Cardiac fibroblast (primary cell): ENCODE measurements at places on chromosomes 6 and 20.

DNA sequence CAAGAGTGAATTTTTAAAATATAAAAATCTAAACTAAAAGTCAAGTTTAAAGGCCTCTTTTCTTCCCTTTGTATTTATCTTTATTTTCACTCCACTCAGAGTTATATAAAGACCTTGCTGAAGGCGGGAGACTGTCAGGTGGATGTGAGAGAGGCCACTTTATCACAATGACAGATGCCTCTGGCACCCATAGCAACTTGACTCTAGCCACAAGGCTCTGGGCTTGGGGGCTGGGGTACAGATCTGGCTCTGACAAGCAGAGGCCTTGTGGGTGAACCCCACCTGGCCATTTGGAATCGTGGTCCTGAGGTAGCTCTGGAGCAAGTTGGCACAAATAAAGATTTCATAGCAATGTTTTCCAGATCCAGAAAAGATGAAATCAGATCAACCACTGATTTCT is 417.2 kb downstream of the RFPL4B start:
- no peak for DNase-seq

- no peak for DNase-seq
Measured at GRCh38 chr6:5726976-5727718, 279.6 kb downstream of the NRN1 start.

DNA sequence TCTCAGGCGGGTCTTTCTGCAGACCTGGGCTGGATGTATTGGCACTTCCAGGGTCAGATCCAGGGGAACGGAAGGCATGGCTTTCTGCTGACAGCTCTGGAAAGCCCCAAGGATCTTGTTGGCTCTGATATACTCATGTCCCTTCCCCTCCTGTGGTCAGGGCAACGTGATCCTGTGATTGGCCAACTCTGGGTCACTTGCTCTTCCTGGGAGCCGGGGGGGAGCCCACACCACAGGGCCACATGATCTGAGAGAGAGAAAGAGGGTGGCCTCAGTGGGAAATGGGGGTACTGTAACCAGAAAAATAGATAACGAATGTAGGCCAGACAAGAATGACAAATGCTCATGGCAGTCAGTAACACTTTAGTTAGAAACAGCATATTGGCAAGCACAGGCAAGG is 223.0 kb downstream of the NFATC2 start:
- no peak for DNase-seq

- no peak for DNase-seq
Measured at GRCh38 chr6:135014353-135014832, 40.2 kb downstream of the HBS1L start.

DNA sequence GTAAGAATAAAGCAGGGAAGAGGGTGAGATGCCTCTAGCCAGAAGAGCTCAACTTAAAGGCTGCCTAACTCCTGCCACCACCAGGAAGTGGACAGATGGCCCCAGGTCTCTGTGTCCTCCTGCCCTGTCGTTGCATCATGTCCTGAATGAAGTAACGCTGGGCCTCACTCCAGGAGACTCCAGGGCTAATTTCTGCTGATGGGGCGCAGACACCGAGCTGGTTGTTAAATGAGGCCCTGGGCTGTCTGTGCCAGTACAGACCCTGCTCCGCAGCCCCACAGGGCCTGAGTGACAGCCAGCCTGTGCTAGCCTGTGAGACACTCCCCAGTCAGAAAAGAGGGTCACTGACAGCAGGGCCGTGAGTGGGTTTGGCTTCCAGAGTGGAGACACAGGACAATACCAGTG is 6.5 kb downstream of the IP6K3 start:
- DNase-seq, result no peak
